ENCODE measurements at places on chromosomes 1 and 21. TPM values are rescaled to one million over a fixed set of nuclear protein-coding genes. Genes with fewer than 3 reads are reported as not detected.

The SPRR2E gene
- polyA plus RNA-seq, result not detected

The KISS1 gene
- polyA plus RNA-seq, result 0.32 TPM

The TRNP1 gene
- polyA plus RNA-seq, result 7.8 TPM

The OPN3 gene
- polyA plus RNA-seq, result 39.5 TPM

The NME7 gene
- polyA plus RNA-seq, result 101 TPM

The MPL gene
- 1.2 TPM for polyA plus RNA-seq

The CD1E gene
- polyA plus RNA-seq, result not detected

The MANEAL gene
- polyA plus RNA-seq, result 5.5 TPM

The C1orf141 gene
- not detected for polyA plus RNA-seq

The FCGR2B gene
- polyA plus RNA-seq, result 0.70 TPM

The PRAMEF26 gene
- polyA plus RNA-seq, result not detected

The DNM3 gene
- polyA plus RNA-seq, result 3.7 TPM

The BARHL2 gene
- polyA plus RNA-seq, result not detected

The PADI1 gene
- not detected for polyA plus RNA-seq

GRCh38 chr1:75502776-75503175 lies 108.1 kb downstream of the SLC44A5 start:
- no peak for DNase-seq

DNA sequence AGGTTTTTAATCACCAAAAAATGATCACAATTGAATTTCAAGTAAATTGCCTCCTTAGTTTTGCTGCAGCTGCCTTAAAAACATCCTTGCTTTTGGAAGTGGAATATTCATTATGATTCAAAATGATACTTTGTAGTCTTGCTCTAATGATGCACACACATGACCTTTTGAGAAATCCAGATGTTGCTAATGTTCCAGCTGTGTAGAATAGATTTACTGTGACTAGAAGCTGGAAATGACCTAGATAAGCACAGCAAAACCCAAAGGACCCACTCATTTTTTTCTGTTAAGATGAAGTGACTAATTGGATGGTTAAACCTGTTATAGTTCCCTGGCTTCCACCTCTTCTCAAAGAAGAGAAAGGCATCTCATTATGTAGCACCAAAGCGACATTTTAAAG lies 64.6 kb upstream of the RALGPS2 start:
- DNase-seq, result no peak

DNA sequence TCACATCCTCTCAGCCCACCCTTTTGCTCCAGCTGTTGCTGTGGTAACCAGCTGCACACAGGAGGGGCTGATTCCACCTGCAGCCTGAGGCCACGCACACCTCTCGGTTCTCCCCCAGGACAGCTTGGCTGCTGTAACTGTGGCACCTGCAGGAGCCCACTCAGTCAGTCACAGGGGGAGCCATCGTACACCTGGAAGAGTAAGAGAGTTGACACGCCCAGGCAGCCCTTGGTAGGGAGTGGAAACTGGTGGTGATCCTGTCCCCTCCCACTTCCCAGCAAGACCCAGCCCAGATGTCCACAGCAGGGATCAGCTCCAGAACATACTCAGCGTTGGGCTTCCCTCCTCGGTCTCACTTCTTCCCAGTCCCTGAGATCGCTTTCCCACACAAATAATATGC lies 32.2 kb upstream of the BACE2 start:
- no peak for DNase-seq

GRCh38 chr1:209873067-209873799 lies 45.5 kb downstream of the UTP25 start:
- no peak for DNase-seq

GRCh38 chr1:233197940-233198339 lies 97.6 kb downstream of the PCNX2 start:
- DNase-seq, result no peak

DNA sequence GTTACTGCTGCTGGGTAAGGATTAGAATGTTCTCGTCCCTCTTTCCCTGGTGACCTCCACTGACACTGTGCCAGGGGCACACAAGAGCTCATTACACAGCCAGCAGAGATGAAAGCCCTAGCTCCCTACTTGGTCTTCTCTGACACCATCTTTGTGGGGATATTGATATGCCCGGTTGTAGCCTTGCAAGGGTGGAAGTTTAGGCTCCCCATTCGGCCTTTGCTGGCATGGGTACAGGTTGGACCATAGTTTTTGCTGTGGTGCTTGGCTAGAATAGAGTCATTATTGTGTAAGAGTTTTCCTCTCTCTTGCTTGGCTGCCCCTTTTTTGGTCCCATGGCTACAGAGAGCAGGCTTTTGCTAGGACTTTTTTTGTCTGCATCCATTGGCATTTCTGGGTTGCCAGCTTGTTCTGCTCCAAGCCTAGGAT lies 12.3 kb downstream of the RAB4A start:
- no peak for DNase-seq

DNA sequence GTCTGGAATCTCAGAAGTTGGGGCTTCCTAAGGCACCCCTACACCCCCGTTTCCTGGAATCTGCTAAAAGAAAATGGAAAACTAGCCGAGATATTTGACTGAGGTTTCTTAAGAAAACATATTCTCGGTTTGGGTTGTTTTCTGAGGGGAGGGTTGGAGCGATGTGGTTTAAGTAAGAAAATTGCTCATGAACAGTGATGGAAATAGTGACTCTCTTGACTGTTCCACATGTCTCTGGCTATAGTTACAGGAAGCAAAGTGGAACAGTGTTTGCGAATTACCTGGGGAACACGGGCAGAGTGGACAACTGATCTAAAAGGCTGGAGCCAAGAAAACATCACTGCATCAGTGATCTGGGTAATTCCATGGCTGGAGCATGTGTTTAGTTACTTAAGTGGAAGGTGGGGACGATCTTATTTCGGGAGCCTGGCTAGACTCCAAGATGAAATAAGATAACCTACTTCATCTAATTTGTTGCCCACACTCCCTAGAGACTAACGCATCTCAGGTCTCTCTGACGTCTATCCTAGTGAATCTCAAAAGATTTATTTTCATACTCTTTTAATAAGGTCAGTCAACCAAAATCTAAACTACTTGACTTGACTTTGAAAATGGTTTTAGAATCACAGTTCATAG lies 92.4 kb downstream of the KCNJ15 start:
- DNase-seq, result no peak

- no peak for DNase-seq
Measured at GRCh38 chr1:156081917-156082308, 352 bp downstream of the MEX3A start.

GRCh38 chr1:242205622-242206489 lies 207.0 kb upstream of the MAP1LC3C start:
- no peak for DNase-seq

DNA sequence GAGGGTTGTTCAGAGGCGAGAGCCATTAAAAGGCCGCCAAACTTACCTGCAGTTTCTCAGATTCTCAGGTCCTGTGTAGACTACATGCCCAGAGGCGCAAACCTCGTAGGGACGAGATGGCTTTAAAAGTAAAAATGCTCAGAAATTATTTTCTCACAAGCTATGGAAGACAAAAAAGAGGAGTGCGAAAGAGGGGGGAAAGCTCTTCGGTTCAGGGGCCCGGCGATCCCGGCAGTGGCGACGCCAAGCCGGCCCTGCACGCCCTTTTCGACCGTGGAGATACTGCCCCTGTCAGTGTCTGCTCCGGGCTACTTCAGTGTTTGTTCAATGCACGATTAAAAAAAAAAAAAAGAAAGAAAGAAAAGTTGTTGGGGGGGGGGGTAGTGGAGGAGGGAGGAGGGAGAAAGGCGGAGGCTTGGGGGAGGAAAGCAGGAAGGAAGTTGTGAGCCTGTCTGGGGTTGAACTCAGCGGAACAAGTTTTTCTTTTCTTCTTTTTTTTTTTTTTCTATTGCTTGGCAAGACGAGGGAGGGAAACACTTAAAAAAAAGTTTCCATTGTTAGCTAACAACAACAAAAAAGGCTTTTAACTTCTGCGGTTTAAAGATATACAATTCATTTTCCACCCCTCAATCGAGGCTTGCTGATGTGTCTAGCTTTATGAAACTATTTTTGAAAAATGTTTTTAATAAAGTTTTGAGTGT lies at the start of gene ITPKB:
Gene ITPKB (minus strand): TSS at position 288 of the 701 bp plus-strand sequence. CDS start 1,824 bp downstream, outside the sequence.
- peak; percentile 68 for DNase-seq

- DNase-seq, result peak; percentile 44
Measured at GRCh38 chr1:244672946-244673682, 20.2 kb downstream of the DESI2 start.

DNA sequence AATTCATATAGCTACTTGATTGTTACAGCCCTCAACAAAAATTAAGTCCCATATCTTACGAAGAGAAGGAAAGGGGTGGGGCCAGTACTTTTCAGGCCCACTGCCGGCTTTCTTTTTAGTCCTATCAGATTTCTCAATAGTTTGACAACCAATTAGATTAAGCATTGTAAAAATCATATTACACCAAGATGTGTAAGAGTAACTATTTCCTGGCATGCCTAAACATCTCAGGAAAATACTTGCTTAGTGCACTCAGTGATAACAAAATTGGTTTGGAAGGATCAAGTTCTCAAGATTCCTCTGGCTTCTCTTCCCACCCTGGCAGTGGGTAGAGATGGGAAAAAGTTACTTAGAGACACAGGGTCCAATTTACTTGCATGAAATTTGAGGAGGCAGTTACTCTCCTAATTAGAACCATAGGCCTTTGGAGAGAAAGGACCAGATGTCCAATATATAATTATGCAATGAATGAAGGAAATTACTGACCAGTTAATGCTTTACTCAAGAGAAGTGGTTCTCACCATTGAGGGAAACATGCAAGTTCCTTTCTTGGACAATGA lies 30.1 kb downstream of the STPG1 start:
- no peak for DNase-seq

GRCh38 chr21:24259241-24259640 lies 1348.0 kb downstream of the MRPL39 start:
- DNase-seq, result no peak

DNA sequence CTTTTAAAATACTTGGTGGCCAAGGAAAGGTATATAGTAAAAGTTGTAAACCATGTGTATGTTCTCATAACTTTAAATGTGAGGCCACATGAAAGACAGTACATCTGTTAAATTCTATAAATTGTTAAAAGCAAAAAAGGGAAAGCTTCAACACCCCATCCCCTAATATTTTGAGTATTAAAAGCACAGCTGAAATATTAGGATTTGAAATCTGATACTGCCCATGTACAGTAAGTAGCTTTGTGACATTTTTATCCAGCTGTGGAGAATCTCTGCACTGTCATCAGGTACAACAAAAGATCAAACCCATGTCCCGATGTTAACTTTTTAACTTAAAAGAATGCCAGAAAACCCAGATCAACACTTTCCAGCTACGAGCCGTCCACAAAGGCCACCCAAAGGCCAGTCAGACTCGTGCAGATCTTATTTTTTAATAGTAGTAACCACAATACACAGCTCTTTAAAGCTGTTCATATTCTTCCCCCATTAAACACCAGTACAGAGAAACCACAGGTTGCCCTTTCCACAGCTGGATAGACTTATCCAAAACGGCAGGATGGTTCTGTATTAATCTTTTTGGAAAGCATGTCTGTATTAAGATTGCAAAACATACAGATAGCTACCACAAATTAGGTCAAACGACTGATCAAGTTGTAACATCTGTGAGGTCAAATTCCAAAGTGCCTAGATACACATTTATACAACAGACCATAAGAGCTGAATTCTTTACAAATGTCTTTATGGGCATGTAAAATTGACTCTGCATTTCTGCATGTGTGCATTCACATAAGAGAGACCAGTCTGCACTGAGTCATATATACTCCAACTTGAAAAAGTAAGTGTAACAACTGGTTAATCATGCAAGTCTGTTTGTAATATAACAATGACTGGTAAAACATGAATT lies 5.2 kb downstream of the IRF2BP2 start:
- DNase-seq, result peak; percentile 72

GRCh38 chr1:44532567-44532944 lies 127.5 kb downstream of the RNF220 start:
- DNase-seq, result no peak

DNA sequence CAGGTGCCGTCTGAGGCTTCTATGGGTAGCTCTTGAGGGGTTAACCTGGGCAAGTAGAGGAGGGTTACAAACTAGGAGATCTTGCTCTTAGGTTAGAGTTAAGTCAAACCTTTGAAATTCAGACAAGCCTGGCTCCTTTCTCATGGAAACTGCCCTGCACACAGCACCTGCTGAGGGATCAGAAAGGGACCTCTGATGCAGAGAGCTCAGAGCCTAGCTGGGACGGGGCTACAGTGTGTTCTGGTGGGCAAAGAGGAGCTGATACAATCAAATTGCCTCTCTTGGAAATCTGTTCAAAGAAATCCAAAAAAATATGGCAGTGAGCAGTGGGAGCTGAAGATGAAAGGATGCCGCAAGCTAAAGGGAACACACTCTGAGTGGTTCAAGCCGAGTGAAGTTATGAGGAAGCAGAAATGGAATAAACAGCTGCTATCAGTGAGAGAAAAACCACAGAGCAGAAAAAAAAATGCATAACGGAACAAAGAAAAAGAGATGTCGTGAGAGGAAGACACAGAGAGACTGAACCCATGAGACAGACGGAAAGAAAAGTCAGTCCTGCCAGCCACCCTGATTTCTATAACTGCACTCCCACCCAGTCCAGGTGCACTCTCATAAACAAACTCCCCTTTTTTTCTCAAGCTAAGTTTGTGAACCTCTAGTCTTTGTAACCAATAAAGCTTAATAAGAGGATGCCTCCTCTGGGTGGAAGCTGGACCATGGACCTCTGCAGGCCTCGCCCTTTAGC lies 26.6 kb downstream of the PAFAH2 start:
- DNase-seq, result no peak

DNA sequence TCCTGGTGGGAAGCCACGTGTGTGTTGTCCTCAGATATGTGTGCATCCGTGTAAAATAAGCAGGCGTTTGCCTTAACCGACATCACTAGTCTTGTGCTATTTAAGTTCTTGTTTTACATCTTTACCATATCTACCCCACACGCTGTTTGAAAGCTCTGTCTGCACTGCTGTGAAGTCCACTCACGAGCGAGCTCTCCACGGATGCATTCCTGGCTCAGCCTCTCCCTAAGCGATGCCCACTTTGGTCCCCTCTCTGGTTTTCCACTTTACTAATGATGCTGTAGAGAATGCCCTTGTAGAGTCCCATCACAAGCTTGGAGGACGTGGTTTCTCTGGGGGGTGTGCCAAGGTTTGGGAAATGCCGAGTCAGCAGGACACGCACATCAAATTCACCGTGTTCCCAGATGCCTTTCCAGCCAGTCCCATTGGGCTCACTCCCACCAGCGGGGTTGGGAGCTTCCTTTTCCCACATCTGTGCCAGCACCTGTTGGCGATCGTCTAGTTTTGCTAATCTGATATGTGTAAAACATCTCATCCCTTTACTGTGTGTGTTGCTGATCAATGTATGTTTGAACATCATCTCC lies 43.8 kb downstream of the ACTL8 start:
- no peak for DNase-seq

- no peak for DNase-seq
Measured at GRCh38 chr1:174877208-174877673, 122.5 kb upstream of the CACYBP start.

- no peak for DNase-seq
Measured at GRCh38 chr1:26029864-26030481, 8.4 kb downstream of the EXTL1 start.

- DNase-seq, result no peak
Measured at GRCh38 chr1:117678246-117678977, 72.6 kb downstream of the TENT5C start.

DNA sequence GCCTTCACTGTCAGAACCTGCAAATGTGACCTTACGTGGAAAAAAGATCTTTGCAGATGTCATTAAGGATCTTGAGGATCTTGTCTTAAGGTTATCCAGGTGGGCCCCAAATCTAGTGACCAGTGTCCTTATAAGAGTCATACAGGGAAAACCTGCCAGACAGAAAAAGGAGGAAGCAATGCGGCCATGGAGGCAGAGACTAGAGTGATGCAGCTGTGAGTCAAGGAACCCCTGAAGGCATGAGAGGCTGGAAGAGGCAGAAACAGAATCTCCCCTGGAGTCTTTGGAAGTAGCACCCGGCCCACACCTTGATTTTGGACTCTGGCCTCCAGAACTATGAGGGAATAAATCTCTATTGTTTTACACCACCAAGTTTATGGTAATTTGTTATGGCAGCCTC lies 36.5 kb upstream of the DNASE2B start:
- DNase-seq, result no peak

All from left renal cortex interstitium (tissue), 4 donors.